NCI-H69 (cell line): ENCODE measurements at places on chromosomes 3 and 15.
A peak's percentile ranks its signal among the peaks of the same experiment; 100 is the strongest.

- DNase-seq = no peak
Observed at GRCh38 chr15:62550106-62550505, 385.0 kb upstream of the C2CD4B start.

DNA sequence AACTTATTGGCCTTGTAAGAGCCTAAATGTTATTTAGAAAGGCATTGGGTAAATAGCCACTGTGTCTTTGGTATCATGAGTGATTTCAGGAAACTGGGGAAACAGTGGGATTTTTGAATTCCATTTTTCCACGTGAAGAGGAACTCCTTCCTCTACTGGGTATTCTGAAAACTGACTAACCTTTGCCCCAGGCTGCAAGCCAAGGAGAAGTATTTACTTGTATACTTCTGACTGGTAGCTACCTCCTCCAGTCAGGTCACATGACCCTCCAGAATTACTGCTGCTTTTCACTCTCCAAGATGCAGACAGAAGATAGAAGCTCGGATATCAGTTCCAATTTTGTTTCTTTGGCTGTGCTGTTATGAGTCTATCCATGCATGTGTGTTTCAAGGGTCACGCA lies 50.9 kb upstream of the MAP3K13 start:
- DNase-seq = no peak

DNA sequence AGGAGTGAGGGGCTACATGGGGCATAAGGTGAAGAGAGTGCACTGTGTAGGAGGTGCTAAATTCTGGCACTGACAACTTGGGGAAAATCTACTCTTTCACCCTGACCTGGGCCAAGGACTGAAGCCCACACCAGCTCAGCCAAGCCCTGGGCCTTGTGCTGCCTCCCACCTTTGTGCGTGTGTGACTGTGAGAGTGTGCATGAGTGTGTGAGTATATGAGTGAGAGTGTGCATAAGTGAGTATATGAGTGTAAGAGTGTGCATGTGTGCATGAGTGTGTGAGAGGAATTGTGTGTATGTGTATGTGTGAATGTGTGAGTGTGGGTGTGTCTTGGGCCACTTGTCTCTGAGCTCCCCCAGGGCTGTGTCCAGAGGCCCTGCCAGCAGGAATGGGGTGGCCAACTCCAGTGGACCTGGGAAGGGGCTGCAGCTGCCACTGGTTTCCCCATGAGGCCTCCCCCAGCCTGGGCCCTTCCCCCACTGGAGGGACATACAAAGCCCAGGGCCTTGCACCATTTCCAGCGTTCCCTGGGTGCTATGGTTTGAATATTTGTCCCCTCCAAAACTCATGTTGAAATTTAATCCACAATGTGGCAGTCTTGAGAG lies 15.2 kb downstream of the C3orf22 start:
- DNase-seq = no peak

- peak; percentile 25 for DNase-seq
Observed at GRCh38 chr15:33209575-33210481, 15.3 kb upstream of the FMN1 start.

DNA sequence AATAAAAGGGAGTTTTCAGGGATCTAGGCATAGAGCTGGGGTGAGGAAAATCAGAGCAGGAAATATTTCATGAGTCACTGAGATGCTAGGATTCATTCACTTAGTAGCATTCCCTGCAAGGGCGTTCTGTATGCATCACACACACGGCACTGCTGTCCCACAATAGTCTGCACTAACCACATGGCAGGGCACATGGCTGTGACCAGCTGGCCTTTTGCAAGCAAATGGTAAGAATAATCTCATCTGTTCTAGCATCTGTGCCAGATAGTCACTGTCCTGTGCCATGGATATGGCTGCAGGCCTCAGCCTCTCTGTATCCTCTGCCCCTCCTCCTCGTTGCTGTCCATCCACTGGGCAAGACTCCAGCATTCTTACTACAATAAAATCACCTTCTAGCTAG lies 37.8 kb downstream of the BOC start:
- DNase-seq = no peak

DNA sequence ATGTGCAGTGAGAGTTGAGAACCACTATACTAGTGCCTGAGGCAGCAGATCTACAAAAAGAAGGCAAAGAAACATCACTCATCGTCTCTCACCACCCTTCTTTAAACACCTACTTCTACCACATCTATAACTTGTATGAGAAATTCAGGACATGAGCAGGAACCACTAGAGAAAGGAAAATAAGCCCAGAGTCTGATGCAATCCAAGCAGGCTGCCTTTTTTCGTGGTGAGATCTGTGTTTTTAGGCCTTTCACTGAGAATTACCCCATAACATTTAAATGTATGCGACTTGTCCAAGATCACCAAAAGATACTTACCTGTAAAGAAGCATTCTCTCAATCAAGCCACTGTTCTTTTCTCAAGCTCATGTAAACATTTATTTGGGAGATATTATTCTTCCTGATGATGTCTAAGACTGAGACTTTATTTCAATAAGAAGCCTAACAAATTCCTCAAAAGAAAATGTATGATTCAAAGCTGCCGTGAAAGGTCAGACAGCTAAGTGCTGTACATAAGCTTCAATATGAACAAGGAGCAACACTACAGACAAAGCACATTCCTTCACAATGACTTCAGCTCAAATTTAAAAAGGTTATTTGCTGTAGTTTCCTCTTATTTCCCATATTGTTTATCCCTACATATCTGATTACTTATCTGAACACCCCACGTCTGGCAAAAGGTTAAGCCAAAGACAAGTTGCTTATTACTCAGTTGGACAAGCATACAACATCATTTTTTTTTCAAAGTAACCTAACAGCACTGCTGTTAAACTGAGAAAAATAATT lies 16.5 kb downstream of the SPICE1 start:
- DNase-seq = no peak

DNA sequence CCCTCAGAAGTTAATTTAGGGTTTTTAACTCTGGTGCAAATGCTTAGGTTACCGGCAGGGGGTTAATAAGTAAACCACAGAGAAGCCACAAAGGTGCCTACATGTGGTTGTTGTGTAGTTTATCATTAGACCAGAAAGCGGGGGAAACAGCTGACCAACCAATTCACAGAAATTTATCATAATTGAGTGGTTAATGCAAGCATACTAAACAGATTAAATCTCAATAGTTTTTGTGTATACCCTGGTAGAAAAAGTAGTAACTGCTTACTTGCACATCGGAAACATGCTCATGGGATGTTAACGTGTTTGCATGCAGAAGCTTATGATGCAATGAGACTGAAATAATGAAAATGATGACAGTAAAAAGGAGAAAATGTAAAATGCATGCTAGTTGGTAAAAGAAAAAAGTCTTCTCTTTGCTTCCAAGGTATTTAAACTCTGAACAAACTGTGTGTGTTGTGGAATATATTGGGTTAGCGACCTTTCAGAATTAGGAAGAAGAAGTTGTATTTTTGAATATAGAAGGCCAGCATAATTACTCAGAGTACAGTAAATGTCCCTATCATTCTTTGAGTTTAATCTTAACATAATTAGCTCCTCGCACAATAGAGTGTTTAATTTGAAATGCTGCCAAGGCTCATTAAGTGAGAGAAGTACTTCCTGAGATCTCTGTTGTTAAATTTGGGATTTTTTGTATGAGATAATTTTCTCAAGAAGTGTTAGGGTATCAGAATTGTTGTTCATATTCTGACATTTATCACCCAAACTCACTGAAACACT lies 316.2 kb downstream of the PTPRG start:
- DNase-seq = peak; percentile 89

DNA sequence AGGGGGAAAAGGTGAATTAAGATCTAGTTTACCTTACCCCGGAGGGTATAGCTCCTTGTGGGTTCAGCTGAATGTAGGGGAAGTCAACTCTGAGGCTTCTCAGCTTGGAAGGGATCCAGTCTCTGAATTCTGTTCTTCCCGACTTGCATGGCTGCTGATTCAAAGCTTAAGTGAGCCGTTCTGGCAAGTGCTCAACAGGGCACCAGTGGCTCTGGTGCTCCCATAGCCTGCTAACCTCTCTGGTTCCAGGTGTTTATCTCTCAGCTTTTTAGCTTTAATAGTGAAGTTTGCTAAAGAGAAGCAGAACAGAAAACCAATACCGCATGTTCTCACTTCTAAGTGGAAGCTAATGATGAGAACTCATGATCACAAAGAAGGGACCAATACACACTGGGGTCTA lies 46.3 kb upstream of the RBP1 start:
- DNase-seq = no peak

DNA sequence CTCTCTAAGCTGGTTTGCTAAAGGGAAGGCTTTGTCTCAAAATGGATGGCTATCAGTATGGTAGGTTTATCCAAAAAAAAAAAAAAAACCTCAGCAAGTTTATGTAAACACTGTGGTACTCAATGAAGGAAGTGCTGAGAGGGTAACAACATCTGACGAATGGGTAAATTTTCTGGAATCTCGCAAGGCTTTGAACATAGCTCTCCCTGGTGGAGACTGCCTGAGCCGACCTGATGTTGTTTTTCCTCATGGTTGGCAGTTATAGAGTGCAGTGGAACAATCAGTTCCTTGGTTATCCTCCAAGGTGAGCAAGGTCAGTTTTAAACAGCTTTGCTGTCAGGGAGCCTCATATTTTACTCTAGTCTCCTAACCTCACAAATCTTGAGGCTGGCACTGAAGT lies 94.6 kb downstream of the ZPLD1 start:
- peak; percentile 56 for DNase-seq

DNA sequence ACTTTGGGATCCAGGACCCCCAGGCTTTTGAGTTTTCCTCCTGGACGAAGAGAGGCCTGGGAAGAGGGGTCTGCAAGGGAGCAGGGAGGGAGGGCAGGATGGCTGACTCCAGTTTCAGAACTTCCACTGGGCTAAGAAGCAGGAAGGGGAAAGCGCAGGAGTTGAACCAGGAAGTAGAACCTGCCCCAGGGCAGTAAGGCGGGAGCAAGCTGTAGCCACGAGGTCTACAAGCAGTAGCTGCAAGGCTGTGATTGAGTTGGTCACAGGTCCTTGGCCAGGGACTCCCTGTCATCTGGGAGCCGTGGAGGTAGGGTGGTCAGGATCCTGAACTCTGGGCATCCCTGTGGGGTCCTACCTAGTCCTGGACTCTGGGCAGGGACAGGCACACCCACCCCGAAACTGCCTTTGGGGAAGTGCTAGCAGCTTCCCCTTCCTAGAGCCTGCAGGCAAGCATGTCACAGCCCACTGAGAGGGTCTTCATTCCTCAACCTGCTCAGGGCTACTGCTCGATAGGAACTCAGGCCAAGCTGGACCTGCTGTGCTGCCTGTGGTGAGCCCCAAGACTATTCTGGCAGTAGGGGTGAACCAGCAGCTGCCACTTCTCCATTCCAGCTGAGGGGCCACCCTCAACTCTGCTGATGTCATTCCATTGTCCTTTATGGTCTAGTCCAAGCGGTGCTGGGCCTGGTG lies 5.8 kb upstream of the GNAI2 start:
- DNase-seq = no peak

- DNase-seq = peak; percentile 67
Observed at GRCh38 chr3:24343084-24343783, 151.4 kb downstream of the THRB start.

GRCh38 chr15:40498418-40498817 lies 27.6 kb downstream of the CHST14 start:
- no peak for DNase-seq

GRCh38 chr3:5349343-5349742 lies 161.8 kb downstream of the EDEM1 start:
- DNase-seq = no peak

DNA sequence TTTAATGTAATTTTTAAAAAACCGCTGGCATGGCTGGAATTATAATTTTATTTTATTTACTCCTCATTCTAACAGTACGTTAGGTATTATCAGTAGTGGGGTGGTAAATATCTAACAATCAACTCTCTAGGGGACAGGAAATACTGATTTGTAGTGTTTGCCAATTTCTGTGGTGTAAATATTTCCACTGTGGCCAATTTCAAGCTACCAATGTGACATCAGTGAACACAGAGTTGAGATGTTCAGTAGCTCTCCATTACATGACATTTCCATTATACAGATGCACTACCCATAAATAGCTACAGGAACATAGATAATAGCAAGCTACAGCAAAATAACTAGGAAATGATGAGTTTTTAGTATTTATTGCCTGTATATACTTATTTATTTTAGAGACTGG lies 10.0 kb upstream of the ARL8B start:
- no peak for DNase-seq

DNA sequence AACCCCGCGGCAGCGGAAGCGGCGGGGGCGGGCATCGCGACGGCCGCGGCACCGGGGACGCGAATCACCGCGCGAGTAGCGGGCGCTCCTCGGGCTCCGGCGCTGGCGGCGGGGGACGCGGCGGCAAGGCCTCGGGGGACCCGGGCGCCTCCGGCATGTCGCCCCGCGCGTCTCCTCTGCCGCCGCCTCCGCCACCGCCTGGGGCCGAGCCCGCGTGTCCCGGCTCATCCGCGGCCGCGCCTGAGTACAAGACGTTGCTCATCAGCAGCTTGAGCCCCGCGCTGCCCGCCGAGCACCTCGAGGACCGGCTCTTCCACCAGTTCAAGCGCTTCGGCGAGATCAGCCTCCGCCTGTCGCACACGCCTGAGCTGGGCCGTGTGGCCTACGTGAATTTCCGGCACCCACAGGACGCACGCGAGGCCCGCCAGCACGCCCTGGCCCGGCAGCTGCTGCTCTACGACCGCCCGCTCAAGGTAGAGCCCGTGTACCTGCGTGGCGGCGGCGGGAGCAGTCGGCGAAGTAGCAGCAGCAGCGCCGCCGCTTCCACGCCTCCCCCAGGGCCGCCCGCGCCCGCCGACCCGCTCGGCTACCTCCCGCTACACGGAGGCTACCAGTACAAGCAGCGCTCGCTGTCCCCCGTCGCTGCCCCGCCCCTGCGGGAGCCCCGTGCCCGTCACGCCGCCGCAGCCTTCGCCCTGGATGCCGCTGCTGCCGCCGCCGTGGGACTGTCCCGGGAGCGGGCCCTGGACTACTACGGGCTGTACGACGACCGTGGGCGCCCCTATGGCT lies 675 bp downstream of the RBM15B start:
- DNase-seq = peak; percentile 43

GRCh38 chr3:159916052-159916451 lies 72.6 kb upstream of the IL12A start:
- DNase-seq = peak; percentile 32

GRCh38 chr3:148998297-148998696 lies 7.0 kb downstream of the GYG1 start:
- no peak for DNase-seq

- DNase-seq = no peak
Observed at GRCh38 chr3:151216641-151217607, 13.9 kb upstream of the GPR171 start.

DNA sequence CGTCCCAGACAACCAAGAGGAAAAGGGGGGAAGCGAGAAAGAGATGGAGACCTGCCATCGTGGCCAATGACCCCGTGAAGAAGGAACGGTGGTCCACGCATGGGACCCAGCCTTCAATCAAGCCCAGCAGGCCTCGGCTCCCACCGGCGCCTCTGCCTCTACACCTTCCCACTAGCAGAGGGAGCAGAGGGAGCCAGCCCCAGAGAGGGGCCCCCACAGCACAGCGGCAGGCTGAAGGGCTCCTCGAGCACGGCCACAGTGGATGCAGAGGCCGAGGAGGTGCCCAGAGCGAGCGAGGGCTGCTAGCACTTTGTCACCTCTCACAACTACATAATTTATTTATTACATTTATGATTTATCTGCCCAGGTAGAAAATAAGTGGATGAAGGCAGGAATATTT lies 68.4 kb upstream of the TOPAZ1 start:
- DNase-seq = no peak
